ENCODE measurements at places on chromosomes 5 and 9.
A peak's percentile ranks its signal among the peaks of the same experiment; 100 is the strongest.

DNA sequence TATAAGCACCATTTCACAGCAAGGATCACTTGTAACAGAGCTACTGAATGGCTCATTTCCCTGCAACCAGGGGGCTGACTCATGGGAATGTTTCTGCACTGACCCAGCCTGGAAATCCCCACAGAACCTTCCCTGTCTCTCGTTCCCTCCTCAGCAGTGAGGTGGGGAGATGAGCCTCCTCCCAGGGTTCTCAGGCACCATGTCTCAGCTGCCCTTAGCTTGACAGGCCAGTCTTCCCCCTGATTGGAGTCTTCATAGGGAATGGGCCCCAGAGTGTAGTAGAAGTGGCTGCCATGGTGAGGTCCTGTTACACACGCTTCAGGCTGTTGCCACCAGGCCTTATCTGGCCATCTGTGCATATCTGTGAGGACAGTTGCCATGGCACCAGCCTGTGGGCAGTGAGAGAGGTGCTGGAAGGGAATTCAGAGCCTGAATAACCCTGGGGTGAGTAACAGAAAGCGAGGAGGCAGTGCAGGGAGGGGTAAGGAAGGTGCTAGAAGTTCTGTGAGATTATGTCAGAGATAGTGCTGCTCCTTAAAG lies 324.4 kb downstream of the ENC1 start:
- peak; percentile 62 for DNase-seq

DNA sequence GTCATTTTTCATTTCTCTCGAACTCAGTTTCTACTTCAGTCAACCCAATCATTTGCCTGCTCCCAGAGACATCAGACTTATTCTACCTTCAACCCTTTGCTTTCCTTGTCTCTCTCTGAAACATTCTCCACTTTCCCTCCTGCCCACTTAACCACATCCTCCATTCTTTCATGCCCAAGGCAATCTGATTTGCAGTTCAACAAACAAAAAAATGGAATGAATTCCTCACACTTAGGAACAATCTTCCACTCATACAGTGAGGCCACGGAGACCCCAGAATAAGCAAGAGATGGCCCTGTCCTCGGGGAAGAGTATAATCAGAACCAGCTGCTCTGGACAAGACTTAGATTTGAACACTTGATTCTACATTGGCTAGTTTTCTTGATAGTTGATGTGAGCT lies 180.5 kb downstream of the RFK start:
- DNase-seq, result no peak

DNA sequence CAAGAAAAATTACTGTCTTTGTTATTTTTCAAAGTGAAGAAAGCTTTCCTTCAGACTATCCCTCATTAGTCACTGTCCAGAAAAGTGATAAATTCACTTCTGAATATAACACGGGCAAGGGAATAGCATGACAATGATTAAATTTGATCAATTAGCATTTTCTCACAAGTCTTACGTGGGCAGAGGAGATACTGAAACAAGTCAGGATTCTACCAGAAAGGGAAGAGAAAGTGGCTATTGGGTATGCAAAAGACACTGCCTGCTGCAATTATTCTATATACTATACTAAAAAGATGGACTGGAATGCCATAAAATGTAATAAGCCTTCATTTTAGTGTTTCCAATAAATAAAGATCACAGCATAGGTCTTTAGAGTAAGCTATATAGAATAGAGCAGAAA lies 7.4 kb downstream of the COX7C start:
- DNase-seq, result no peak

DNA sequence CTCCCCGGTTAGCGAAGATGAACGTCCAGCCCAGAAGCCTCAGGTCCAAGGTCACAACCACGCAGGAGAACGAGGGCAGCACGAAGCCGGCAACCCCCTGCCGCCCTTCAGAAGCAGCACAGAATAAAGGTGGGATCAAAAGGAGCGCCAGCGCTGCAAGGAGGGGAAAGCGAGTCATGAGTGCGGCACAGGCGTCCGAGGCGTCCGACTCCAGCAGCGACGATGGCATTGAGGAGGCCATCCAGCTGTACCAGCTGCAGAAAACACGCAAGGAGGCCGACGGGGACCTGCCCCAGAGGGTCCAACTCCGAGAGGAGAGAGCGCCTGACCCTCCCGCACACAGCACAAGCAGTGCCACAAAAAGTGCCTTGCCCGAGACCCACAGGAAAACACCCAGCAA lies 5.8 kb downstream of the PPP1R26 start:
- no peak for DNase-seq

DNA sequence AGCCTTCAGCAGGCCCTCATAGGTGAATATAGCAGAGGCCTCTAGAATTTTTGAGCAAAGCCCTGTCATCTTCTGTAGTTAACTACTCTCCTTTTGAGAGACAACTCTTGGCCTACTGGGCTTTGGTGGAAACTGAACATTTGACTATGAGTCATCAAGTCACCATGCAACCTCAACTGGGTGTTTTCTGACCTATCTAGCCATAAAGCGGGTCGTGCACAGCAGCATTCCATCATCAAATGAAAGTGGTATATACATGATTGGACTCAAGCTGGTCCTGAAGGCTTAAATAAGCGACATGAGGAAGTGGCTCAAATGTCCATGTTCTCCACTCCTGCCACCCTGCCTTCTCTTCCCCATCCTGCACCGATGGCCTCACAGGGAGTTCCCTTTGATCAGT lies 1115.5 kb downstream of the TAF11L14 start:
- peak; percentile 37 for DNase-seq

- no peak for DNase-seq
Observed at GRCh38 chr5:95619514-95620029, 315 bp upstream of the GPR150 start.

- DNase-seq, result no peak
Observed at GRCh38 chr5:170788626-170789304, 5.2 kb downstream of the GABRP start.

Data from activated CD4-positive, alpha-beta T cell treated with anti-CD3 and anti-CD28 coated beads for 36 hours (primary cell).